Ureter (tissue), 1 donor: ENCODE measurements at places on chromosomes 13 and 19. TPM values are rescaled to one million over a fixed set of nuclear protein-coding genes. Genes with fewer than 3 reads are reported as not detected.

The PSG4 gene
- total RNA-seq, result 1.5 TPM

GRCh38 chr13:114111577-114111976 lies 20.8 kb downstream of the RASA3 start:
- DNase-seq, result no peak

GRCh38 chr13:107208889-107209288 lies 641.0 kb upstream of the ARGLU1 start:
- DNase-seq, result no peak

DNA sequence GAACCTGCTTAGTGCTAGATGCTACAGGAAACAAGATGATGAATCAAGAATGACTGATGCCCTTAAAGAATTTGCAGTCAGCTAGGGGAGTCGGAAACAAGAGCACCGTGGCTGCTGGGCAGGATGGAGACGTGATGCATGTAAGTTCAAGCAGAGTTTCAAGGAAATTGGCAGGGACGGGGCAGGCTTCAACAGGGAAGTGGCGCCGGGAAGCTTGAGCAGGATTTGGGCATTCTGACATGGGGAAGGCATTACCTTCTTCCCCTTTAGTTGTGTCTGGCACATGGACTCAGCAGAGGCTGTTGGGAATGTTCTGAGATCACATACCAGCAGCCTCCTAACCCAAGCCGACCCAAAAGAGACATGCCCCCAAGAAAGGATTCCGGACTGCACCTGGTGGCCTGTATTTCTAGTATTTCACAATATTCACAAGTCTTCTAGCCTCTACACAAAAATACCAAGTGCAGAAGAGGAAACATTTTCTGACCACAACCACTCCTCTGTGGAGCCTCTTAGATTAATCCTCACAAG lies 138.2 kb downstream of the CRYL1 start:
- no peak for DNase-seq

The PDCD2L gene
- 10.6 TPM for total RNA-seq
